Activated T-cell treated with anti-CD3 and anti-CD28 coated beads, Interleukin-2, amount 50 U/mL, for 48 hours (primary cell): ENCODE measurements at places on chromosomes 5 and 9.

- DNase-seq, result no peak
Measured at GRCh38 chr9:14303100-14303499, 10.8 kb downstream of the NFIB start.

DNA sequence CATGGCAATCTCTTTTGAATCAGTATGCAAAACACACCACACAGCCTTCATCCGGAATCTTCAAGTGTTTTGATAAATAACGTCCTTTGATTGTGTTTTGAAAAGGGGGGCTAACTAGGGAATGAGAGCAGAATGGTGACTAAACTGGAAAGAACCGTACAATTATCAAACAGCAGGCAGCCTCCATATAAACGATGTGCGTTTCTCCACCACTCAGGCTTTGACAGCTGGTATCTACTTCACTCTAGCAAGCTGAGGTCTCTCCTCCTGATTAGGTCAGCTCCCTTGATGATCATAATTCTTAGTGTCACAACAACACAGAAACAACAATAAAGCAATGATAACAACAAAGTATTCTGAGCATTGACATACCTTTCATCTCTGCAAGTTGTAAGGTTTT, 465.9 kb downstream of the TUSC1 start:
- DNase-seq, result no peak

DNA sequence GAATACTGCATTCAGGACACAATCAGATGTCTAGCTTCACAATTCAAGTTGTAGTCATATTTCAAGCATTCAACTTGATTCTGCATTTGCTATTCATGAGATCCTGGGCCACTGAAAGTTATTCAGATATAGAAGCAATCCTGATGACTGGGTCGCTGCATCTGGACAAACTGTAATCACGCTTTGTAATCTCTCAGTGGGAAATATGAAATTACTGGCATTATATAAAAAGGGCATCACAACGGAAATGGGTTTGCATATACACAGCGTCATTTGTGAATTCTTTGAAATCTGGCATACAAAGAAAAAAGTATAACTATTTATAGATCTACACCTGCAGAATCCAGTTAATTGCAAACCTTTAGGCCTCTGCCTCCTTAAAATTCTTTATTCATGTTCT, 102.2 kb downstream of the PARP8 start:
- DNase-seq, result no peak

GRCh38 chr9:121876658-121877271, 216.3 kb downstream of the TTLL11 start:
- DNase-seq, result no peak

GRCh38 chr5:13804336-13804735, 140.2 kb downstream of the DNAH5 start:
- DNase-seq, result no peak

GRCh38 chr9:121976751-121977150, 116.4 kb downstream of the TTLL11 start:
- no peak for DNase-seq

DNA sequence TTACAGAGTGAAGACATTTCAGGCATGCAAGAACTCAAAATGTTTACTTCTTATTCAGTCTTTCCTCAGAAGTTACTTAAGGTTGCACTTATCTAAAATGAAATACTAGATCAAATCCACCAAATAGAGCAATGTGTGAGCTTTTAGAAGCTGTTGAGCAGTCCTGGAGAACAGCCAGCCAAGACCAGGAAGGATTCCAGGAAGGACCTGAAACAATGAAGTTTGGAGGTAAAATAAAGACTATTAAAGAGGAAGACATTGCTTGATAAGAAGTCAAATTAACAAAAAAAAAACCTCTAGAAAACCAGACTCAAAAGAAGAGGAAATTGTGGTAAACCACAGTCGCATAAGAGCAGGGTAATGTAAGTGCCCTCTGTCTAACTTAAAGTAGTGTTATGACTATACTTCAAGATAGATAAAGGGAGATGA, 156.2 kb upstream of the S1PR3 start:
- DNase-seq, result peak; percentile 31

DNA sequence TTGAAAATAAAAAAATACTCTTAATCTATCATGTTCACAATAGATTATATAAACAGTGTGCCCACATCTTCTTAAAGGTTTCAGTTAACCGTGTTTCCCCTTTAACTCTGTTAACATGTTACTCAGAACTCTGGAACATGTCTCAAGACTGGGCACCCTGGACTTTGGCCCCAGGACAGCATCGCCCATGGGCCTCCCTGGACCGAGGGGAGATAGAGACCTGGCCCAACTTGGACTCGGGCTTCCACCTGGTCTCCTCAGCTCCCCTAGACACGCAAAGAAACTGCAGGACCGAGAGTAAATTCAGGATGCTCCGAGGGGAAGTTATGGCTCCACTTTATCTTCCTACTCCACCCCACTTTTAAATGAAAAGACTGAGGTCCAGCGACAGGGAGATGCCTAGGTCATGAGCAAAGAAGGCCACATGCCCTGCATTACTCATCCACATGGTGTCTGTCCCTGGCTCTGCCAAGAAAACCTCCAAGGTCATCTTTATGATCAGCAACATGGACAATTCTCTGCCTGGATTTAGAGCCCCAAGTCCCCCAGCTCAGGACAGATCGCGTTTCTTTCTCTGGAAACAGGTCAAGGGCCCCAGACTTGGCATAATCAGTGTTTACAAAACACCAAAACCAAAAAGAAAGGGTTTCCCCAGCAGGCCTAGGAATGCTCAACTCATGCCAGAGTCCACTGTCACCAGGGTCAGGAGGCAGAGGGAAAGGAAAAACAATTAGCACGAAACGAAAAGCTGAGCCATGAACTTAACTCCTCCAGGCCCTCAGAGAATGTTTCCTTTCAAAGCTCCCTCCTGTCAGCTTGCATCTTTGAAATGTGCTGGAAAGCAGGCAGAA, 17.4 kb downstream of the GPX3 start:
- DNase-seq, result no peak

- DNase-seq, result no peak
Measured at GRCh38 chr5:44332285-44332971, 56.8 kb downstream of the FGF10 start.
